ENCODE measurements at places on chromosomes 1 and 21.

DNA sequence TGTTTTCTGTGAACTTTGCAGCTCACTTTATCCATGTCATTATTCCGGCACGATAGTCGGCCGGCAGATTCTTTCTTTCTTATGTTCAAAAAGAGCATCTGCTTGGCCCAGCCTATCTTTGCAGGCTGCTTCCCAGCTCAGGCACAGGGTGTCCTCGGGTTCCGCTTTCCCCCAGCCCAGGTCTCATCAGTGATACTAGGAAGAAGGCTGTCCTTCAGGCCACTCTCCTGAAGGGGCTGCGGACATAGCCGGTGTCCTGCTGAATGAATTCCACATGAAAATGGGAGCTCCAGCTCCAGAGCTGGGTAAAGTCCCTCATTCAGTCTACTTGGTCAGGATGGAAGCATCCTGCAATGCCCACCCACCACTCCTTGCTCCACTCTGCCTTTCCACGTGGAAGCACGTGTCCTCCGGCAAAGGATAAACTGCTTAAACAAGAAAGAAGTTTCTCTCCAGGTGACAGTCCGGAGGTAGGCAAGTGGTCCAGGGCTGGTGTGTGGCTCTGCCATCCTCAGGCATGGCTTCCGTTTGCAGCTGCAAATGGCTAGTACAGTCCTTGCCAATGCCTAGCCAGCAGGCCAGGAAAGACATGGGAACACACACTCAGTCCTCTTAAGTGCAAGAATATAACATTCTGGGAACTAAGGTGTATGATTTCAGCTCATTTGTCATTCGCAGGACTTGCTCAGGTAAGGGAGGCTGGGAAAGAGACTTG, 161.0 kb downstream of the TRIM33 start:
- no peak for DNase-seq

GRCh38 chr1:193614817-193615216, 428.4 kb upstream of the B3GALT2 start:
- no peak for DNase-seq

GRCh38 chr1:248884632-248885295, 21.3 kb upstream of the PGBD2 start:
- DNase-seq: no peak

DNA sequence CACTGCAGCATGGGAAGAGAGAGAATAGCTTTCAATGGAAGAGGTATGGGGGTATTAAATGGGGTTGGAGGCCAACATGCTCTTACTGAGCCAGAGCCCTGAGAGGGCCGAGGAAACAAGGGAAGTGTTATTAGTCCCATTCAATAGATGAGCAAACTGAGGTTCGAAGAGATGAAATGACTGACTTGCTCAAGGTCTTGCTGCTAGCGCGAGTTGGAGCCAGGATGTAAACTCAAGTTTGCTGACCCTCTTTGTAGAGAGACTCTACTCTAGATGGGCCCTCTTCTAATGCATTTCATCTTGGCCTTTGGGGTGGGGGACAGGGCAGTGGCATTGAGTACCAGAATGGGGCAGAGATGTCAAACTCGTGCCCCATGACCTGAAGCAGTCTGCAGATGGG, 319.5 kb downstream of the RPS6KC1 start:
- no peak for DNase-seq

DNA sequence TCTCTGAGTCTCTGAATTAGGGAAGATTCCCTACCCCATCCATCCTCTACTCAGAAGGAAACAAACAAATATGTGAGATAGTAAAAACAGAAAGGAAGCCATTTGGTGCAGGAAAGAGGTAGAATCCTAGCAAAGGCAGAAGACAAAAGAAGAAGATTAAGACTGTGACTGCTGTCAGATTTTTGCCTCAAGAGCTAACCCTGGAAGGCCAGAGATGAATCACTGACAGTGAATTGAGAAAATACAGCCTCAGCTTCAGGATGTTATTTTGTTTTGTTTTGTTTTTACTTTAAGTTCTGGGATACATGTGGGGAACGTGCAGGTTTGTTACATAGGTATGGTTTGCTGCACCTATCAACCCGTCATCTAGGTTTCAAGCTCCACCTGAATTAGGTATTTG, 31.7 kb downstream of the DSTYK start:
- DNase-seq: no peak

GRCh38 chr1:42334240-42335049, 590 bp downstream of the FOXJ3 start:
- no peak for DNase-seq

DNA sequence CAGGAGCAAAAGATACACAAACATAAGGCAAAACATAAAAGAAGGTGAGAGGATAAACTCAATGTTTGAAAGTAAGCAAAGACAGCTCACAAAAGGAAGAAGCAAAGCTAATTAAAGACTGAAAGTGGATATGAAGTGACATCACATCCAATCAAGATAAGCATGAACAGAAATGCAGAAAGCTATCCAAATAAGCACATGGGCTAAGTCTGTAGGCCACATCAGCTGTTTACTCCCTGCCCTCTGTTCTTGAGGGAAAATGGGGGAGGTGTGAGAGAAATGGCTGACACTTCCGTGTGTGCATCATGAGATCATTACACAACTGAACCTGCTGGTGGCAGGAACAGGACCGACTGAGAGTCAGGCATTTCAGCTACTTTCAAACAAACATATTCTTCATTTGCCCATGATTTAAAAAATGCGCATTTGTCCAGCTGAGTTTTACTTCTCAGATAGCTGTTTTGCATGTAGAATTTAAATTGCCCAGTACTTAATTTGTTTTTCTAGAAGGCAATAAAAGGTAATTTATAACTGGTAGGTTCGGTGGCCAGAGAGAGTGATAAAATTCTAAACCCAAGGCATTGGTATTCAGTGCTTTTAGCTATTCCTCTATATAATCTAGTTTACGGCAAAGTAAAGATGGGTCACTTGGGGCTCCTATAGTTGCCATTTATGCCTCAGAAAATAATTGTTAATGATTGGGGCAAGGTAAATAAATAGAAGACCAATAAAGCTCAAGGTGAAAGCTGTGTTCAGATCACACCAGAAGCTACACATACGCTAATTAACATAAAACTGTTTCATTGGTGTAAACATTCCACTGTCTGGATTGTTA, 27.2 kb upstream of the MAN1A2 start:
- no peak for DNase-seq
